Putamen (tissue), 1 donor: ENCODE measurements at places on chromosomes 1 and 21.

DNA sequence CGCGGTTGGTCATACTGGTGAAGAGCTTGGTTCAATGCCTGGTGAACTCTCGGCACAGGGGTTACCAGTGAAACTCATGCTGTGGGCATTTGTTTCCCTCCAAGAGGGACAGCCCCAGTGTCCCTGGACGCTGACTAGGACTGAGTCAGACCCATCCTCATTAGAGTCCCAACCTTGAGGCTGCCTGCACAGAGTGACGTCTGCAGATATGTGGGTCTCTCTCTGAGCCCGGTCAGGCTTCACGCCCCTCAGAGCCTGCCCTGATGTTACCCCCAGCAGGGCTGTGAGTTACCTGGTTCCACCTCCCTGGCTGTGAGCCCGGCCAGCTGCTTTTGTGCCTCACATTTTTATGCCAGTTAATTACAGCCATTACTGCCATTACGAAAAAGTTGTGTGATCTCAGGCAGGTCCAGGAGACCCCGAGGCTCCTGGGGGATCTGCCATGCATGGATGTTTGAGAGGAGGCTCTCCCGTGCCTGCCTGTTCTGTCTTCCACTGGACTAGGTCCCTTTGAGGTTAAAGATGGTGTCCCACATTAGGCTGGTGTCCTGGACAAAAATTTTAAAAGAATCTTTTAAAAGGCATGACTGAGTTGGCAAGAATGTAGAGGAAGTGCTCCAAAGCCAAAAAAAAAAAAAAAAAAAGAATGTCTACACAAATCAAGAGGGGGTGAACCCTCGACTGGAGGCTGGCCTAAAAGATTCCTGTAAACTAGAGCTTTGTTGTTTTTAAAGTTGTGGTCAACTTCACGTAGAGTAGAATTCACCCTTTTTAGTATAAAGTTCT is 36.6 kb upstream of the PADI1 start:
- DNase-seq = no peak

DNA sequence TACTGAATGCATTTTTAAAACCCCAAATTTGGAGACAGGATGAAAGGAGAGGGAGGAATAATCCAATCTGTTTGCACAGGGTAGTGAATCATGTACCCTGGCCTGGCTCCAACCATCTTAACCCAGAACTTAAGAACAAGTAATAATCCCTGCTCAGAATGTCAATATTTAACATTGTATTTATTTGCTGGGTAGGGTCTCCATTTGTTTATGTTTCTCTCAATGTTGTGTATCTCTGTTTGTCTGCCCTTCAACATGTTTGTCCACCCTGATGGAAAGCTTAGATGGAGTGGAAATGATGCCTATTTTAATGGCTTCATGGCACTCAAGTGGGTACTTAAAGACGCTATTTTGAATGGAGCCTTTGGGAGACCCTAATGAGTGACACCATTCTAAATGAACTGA is 54.4 kb upstream of the CDC42BPA start:
- DNase-seq = no peak

DNA sequence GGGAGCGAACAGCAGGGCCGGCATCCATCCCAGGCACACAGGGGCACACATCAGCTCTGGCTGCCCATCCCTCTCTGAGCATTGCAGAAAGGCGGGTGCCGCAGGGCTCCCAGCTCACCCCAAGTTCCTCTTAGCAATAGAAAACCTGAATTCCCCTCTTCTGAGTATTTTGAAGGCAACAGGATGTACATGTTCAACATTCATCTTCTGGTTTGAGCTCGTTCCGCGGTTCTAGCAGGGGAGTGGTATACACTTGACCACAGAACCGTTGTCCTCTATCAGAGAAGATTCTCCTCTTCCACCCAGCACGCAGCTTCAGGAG is 23.6 kb downstream of the ACTA1 start:
- no peak for DNase-seq

DNA sequence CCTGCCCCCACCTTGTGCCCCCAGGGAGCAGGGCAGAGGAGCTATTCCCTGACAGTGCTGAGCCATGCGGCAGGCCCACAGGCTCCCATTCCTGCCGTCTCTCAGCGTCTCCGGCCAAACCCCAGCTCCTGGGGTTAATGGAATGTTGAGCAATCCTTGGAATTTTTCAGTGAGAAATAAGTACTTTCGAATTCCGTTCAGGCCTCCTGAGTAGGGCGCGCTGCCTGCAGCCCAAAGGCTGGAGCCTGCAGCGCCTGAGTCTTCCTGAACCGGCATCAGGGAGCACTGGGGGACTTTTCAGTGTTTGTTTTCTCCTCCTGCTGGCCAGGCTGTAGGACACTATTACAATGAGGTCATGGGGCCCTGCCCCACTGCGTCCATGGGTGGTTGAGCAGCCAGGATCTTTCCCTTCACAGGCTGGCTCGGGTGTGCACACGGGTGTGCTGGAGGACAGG is 33.3 kb upstream of the CSF1 start:
- peak; percentile 68 for DNase-seq

- no peak for DNase-seq
Observed at GRCh38 chr1:199857108-199857507, 170.4 kb upstream of the NR5A2 start.

DNA sequence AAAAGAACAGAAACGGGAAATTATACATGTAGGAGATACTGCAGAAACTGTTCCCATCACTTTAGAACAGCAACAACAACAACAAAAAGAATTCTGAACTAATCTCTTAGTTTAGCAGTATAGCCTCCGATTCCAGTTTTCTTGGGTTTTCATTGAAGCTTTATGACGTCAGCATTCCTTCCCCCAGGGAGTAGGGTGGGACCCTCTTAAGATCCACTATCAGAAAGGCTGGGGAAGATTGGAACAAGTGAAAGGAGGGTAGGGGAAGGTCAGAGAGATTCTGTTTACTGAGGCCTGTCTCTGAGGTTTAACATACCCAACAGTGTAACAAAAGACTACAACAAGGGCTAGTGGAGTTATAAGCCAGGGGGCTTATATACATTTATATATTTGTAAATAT is 121.4 kb upstream of the OLFM3 start:
- no peak for DNase-seq

- no peak for DNase-seq
Observed at GRCh38 chr1:25758466-25759070, 41.4 kb upstream of the SELENON start.

DNA sequence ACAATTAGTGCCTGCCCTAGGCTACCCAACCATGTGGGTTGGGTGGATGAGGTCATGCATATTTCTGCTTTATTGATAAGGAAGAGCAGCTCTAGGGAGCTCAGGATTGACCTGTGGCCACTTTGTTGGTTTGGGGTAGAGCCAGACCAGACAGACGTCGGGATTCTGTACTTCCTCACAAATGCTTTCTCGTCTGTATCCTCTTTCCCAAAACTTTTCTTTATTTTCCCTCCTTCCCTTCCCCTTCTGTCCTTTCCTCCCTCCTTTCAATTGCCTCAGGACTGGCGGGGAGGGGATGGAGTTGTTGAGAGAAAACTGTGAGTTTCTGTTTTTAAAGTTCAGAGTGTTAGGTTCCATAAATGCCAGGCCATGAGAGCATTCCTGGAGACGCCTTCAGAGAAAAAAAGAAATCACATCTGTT is 68.0 kb downstream of the UCK2 start:
- DNase-seq = no peak

- DNase-seq = no peak
Observed at GRCh38 chr1:51242546-51242945, 6.5 kb downstream of the RNF11 start.

GRCh38 chr1:206555473-206555935 is 48.2 kb downstream of the RASSF5 start:
- DNase-seq = peak; percentile 52

DNA sequence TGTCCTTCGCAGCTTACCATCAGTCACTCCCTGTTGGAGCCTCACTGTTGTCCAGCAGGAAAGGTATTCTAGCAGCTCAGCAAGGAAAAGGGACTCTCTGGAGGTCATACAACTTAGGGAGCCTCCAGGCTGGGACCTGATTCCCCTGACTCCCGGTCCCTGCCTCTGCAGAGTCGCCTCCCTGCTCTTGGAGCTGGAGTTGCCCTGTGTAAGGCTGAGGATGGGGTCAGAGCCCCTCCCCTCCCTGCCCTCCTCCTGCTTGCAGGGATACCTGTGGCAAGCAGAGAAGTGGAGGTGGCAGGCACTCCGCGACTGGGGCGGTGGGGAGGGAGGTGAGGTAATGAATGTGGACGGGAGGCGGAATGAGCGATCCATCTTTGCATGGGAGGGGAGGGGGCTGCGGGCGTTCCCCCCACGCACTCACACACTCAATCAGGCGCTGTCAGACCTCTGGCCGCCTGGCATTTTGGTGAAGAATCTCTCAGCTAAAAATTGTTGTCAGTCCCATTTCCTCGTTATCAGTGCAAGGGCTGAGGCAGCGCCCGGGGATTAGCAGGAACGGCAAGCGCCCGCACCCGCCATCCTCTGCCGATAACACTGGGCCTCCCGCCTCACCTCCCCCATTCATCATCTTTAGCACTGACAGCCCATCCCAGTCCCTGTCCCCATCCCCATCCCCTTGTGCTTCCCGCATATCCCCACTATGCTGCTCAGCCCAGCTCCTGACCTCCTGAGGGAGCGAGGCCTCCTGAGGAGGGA is 64.3 kb downstream of the TMEM53 start:
- no peak for DNase-seq

DNA sequence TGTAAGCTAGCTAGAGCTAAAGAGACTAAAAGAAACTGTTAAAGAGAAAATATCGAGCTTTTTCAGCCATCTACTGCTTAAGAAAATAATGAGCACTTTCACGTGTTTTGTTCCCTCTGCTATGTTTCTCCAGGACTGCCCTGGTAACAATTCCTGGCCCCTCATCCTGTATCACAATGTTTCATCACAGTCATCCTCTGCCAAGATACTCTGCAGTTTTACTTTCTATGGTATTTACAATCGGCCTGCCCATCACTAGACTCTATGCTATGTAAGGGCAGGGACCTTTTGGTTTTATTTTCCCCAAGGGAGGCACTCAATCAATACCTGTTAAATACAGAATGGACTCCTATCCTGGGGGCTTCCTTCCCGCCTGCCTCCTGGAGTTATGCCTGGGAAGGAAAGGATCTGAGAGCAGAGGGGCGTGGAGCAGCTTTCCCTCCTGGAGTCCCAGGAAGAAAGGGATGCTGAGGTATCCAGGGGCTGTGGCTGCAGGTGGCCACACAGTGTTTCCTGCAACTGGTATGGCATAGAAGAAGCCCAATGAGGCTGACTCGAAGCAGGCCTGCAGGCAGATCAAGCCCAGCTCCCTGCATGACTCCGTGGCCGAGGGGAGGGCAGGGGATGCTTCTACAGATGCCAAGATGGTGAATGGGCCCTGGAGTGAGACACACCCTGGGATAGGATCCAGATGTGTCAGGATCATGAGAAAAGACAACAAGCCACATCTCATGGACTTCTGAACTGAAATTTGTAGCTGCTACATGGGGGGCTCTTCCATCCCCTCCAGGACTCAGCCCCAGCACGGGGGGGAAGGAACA is 52.9 kb downstream of the MATN1 start:
- DNase-seq = no peak

DNA sequence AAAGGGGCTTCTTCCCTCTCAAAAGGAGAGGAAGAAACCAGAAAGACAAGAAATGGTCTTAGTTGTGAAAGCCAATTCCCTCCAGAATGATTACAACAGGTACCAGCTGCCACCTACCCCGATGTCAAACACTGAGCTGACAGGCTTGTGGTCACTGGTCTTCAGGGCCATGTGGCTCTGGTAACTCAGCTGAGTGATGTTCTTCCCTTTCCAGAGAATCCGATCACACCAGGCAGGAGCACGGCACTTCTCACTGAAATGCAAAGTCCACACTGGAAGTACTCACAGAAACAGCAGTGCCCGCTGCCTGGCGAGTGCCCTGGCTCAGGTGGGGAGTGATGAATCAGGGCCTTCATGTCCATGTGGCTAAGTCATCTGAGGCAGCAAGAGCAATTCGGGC is 18.7 kb upstream of the MTF1 start:
- no peak for DNase-seq

DNA sequence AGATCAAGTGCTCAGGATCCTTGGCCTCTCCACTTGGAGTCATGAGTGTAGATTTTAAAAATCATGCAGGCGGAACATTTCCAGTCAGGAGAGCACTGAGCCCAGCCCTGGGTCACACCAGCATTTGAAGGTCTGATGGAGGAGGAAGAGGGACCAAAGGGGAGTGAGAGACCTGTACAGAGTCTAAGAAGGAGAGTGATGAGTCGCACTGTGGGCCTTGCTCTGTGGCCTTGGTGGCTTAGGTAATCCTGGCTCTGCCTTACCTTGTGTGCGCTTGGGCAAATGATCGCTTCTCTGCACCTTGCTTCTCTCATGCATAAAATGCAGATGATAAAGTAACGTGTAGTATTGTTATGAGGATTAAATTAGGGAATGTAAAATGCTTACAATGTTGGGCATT is 225.3 kb downstream of the SDCCAG8 start:
- DNase-seq = no peak

DNA sequence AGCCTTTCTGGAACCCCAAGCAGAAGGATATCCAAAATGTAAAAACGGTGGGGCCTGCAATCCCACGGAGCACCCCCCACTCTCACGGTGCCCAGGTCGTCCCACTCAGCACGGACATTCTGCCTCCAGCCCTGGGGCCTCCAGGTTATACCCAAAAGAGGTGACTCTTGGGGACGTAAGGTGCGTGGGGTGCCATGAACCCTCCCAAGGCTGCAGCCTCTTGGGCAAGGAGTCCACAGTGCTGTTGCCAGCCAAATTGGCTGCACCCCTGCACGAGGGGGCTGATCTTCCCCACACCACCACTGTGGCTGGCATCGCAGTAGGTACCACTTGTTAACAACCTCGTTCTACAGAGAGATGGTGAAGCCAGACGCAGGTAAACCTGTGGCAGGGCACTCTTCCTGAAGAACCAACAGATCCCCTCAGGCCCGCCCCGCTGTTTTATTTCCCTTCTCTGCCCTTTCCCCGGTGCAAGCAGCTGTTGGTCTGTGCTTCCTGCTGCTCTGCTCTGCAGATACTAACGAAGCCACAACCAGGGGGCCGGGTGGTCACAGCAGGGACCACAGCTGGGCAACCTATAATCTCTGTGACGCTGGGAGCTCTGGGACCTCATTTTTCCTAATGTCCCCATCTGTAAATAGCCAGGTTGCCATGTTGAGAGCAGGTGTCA is 8.7 kb downstream of the TFF3 start:
- no peak for DNase-seq

- peak; percentile 50 for DNase-seq
Observed at GRCh38 chr1:16155537-16156410, at the start of gene EPHA2. TSS of gene EPHA2 (minus strand) at chr1:16156069. CDS start at chr1:16155932, 137 bp downstream.

GRCh38 chr1:78892260-78892840 is 114.2 kb downstream of the ADGRL4 start:
- no peak for DNase-seq

DNA sequence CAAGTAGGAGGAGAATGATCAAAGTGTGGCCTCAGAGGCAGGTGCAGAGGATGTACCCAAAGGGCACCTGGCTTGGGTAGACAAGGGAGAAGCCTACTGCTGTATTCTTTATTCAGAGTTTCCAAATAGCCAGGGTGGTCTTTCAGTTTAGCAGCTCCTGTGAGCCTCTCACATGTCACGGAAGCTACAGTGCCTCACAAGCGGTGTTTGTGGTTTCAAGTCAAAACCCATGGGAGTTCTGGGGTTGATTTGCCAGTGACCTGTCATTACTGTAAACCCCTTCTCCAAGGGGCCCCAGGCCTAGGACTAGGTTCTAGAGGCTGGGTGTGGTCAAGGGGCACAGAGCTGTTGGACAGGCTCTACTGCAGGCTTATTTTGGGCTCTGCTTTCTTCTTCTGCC is 10.2 kb upstream of the IL10 start:
- no peak for DNase-seq
